ENCODE measurements at places on chromosomes 11 and 22.

DNA sequence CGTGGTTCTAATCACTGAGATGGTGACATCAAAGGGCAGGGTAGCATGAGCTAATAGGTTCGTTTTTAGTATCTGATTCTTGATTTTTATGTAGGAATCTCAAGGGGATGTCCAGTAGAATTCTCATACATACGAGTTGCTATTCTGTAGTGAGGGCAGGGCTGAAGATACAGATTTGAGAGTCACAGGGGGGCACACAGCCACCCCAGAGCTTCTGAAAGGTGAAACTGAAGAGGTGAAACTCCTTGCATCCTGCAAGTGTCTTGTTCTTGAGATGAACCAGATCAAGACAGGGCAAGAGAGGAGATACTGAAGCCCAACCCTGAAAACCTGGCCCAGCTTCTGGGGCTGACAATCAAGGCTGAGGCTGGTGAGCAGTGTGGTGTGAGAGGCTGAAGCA is 35.6 kb upstream of the TMEM123 start:
- DNase-seq, result no peak

- no peak for DNase-seq
Measured at GRCh38 chr11:86795949-86796348, 4.4 kb upstream of the PRSS23 start.

DNA sequence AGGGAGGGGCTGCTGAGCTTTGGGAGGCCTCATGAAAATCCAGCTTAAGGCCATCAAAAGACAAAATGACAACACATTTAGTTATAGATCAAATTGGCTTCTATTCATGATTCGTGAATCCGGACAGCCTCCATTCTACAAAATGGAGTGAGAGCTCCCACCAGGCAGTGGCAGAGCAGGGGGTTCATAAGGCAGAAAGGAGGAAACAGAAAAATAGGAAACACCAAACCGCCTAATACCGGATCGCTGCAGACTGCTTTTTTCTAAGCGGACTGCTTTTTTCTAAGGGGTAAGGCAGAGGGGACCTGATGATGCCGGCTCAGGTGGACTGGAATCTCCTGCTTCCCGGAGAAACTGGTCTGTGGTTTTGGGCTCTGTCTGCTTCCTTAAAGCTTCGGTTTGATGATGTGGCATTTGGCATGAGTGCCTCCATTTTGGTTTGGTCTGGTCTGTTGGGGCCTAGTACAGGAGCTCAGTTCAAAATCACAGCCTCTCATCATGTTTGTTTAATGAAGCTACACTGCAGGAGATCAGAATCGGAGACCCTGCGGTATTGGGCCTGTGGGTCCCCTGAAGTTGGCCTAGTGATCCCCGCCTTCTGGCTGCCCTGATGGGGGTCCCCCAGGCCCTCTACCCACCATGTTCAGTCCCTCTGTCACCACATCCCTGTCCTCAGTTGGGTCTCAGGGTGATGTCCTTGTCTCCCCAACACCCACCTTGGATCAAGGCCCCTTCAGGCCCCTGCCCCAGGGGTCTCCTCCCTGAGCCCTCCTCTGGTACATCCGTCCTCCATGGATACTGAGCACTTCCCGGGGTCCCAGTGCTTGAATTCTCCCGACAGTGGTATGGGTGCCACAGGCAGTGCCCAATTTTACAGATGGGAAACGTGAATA is 1.2 kb downstream of the ALDH3B1 start:
- peak; percentile 5 for DNase-seq

DNA sequence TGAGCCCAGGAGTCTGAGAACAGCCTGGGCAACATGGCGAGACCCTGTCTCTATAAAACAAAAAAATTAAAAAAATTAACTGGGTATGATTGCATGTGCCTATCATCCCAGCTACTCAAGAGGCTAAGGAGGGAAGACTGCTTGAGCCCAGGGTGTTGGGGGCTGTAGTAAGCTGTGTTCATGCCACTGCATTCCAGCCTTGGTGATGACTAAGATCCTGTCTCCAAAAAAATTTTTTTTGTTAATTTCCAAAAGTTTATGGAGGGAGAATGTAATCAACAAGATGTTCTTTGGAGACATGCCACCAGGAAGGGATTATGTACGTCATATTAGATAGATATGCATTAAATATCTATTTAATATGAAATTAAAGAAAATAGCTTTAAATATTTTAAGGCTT is 267.5 kb downstream of the SBF2 start:
- DNase-seq, result no peak

GRCh38 chr11:85062659-85063058 is 564.5 kb downstream of the DLG2 start:
- DNase-seq, result no peak

DNA sequence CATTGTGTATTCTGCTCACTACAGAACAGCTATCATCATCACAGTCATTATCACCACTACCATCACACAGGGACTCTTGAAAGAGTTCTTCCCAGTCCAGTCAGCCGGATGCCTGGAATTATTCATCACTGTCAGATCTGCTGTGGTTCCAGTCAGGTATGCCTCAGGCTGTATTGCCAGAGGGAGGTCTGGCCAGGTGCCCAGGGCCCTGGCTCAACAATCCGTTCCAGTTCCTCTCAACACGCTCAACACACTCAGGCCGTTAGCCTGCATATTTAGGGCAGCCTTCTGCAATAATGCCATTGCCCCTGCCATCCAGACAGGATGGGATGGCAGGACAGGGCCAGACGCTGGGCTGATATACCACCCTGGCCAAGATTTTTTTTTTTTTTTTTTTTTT is 28.6 kb upstream of the RASL10A start:
- DNase-seq, result peak; percentile 95

DNA sequence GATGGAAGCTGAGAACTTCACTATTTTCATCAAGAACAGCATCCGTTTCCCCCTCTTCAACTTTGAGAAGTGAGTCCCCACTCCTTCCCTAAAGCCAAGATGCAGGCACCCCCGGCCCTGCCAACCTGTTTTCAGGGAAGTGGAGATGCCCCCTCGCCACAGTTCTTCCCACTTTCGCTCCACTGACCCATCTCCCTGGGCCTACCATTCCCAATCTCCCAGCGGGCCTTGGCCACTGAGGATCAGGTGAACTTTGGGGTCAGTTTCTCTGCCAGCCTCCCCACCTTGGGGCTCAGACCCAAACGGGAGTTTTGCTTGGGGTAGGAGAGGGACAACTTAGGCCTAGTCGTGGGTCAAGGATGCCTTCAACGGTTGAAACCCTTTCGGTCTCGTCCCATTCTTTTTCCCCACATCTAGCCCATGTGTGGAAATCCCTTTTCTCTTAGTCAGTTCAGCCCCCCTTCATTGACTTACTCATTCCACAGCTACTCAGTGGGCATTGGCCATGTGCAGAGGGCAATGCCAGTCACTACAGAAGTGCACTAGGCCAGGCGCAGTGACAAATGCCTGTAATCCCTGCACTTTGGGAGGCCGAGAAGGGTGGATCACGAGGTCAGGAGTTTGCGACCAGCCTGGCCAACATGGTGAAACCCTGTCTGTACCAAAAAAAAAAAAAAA is 10.6 kb downstream of the P2RX3 start:
- peak; percentile 25 for DNase-seq

GRCh38 chr22:42799061-42799460 is 58.0 kb downstream of the ARFGAP3 start:
- DNase-seq, result no peak

GRCh38 chr11:73570415-73571114 is 27.3 kb downstream of the FAM168A start:
- peak; percentile 66 for DNase-seq

- DNase-seq, result no peak
Measured at GRCh38 chr11:74437441-74438042, 29.8 kb downstream of the KCNE3 start.

DNA sequence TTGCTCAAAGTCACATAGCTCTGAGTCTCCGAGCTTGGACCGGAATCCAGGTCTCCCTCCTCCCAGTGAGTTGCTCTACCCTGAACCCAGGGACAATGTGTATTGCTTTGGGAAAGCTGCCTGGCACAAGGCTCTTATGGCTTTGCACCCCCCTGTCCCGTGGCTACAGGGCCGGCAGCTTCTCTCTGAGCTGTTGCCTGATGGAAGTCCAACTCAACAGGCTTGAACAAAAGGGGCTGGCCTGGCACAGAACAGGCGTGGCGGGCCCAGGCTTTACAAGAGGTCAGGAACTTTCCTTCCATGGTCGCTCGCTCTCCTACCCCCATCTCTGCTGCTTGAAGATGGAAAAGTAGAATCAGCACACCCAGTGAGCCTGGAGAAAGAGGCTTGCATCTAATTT is 34.3 kb downstream of the MYEOV start:
- no peak for DNase-seq

GRCh38 chr11:44561275-44561805 is 4.1 kb upstream of the CD82 start:
- peak; percentile 30 for DNase-seq

GRCh38 chr22:37633625-37634416 is 5.6 kb upstream of the SH3BP1 start:
- DNase-seq, result peak; percentile 80

DNA sequence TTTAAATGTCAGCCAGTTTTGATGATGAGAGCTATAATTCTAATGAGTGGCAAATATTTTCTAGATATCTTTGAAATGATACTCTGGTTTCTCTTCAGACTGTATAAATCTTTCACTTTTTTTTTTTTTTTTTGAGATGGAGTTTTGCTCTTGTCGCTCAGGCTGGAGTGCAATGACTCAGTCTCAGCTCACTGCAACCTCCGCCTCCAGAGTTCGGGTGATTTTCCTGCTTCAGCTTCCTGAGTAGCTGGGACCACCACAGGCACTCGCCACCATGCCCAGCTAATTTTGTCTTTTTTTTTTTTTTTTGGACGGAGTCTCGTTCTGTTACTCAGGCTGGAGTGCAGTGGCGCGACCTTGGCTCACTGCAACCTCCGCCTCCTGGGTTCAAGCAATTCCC is 113.6 kb downstream of the TEAD1 start:
- DNase-seq, result peak; percentile 49

GRCh38 chr11:7572001-7572712 is 58.4 kb downstream of the PPFIBP2 start:
- no peak for DNase-seq

DNA sequence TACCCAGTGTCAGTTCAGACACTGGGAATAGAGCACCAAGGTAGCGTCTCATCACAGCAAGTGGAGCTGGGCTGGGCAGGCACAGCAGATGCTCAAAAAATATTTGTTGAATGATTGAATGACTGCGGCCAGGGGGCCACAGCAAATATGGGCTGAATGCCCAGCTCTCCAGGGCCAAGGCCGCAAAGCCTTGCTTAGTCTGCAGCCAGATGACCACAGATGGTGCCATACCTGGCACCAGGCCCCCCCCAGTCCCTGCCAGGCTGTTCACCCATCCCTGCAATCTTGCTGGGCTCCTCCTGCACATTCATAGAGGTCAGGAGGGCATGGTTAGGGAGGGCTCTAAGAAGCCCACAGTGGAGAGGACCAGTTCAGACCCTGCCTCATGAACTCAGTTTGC is 32.9 kb downstream of the ZC3H7B start:
- no peak for DNase-seq

DNA sequence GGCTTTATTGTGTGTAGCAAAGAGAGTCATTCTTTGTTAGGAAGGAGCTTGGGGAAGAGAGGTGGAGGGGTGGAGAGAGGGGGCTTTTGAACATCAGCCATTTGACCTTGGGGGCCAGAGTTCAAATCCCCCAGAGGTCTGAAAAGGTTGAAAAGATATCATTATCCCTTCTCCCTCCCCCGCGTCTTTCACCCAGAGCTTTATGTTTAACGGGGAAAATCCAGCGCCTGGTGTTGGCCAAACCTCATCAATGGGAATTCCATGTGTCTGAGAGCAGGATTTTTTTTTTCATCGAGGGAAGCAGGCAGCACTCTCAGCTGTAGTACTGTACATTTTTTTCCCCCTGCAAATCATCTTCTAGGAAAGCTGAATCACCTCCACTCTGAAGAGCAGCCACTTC is 122.4 kb upstream of the HSD17B12 start:
- DNase-seq, result no peak

- DNase-seq, result no peak
Measured at GRCh38 chr22:42368379-42369249, 63.6 kb downstream of the NFAM1 start.

DNA sequence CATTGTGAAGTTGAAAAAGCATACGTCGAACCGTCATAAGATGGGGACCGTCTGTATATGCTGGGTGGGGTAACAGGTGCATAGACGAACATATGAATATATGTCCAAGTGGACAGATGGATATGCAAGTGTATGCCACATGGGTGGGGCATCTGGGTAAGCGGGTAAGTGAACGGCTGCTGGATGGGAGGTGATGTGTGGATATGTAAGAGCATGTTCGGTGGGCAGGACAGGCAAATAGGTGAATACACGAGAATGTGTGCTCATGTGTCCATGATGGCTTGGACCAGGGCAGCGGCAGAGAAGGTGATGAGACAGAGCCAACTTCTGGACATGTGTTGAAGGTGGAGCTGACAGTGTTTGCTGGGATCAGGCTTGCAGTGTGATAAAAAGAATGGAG is 12.0 kb downstream of the IFITM10 start:
- no peak for DNase-seq

Data from RCC 7860 (cell line).